ENCODE measurements at places on chromosomes 7 and 10.
A peak's percentile ranks its signal among the peaks of the same experiment; 100 is the strongest.

- no peak for DNase-seq
Observed at GRCh38 chr7:52980129-52980528, 55.3 kb upstream of the POM121L12 start.

GRCh38 chr10:46556515-46557318 is at the start of gene GPRIN2:
Gene GPRIN2, minus strand, starts transcription at chr10:46556658. Its CDS starts 5,922 bp downstream, at chr10:46550736.
- DNase-seq: no peak

DNA sequence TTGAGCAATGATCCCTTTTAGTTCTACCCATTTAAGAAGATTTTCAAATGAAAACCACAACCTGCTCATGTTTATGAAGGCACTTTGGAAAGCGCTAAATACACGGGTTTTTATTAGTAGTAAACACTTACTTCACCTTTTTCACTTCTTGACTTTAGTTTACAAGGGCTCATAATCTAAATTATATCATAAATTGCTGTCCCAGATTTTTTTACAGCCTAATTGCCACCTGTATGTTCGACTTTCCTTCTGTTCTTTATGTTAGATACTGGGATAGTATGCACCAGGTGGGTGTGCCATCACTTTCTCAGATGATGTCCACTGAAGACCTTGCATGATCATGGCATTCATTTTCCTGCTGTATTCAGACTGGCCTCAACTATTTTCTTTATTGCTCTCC is 22.5 kb downstream of the CFTR start:
- no peak for DNase-seq

DNA sequence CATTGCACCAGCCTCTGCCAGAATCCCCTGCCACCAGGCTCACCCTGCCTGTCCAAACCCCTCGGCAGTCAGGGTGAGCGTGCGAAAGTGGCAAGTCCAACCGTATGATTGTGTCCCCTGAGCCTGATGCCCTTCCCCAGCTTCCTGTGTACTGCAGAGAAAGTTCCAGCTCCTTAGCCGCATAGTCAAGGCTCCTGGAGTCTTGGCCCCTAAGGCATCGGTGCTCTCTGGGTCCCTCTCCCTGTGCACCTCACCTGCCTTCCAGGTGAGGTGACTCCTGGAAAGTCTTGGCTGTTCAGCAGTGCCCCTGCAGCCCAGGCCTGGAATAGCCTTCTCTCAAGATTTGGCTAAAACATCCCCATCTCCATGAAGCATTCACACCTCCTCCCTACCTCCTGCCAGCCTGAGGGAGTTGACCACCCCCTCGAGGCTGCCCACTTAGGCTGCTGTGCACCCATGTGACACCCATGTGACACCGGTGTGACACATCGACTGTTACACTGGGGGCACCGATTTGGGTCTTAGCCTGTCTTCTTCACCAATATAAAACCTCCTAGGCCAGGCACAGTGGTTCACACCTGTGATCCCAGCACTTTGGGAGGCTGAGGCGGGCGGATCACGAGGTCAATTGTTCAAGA is 56.1 kb upstream of the ELN start:
- no peak for DNase-seq

DNA sequence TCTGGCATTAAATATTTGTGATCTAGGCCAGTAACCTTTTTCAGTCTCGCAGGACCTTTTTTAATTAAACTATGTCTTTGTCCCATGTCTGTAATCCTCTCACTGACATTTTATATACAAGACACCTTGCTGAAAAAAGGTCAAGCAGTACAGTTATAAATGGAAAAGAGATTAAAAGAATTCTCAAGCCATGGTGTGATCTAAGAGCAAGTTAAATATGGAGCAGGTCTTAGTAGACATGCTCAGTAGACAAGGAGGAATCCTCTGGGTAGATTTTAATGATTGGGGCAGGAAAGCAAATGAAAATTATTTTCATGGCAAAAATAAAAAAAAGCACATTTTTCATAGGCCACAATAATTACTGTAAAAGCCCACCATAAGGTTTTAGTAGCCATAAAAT is 203.5 kb downstream of the PPP1R3A start:
- DNase-seq: no peak

- peak; percentile 50 for DNase-seq
Observed at GRCh38 chr10:96292971-96293920, 11.0 kb upstream of the DNTT start.

- DNase-seq: no peak
Observed at GRCh38 chr7:1013581-1013980, 30.6 kb downstream of the CYP2W1 start.

DNA sequence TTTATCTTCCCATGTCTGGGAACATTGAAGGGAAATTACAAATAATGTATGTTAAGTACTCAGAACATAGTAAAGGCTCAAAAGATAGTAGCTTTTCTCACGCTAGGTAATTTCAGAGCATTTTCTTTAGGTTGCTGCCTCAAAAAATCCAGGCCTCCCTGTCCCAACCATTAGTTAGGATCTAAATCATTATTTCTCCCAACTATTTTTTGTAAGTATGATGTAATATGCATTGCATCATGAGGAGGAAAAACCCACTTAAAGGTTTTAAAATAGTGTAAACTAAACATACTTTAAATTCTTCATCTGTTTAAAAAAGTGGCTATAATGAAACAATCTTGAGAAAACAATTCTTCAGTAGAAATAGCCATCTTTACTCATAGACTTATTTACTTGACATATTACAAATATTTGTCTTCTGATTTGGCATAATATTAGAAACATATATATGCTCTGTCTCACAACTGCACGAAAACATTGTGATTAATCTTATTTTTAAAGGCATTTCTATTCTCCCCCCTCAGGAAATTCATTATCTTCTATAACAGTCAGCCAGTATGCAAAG is 329.3 kb downstream of the ELMO1 start:
- DNase-seq: peak; percentile 78

DNA sequence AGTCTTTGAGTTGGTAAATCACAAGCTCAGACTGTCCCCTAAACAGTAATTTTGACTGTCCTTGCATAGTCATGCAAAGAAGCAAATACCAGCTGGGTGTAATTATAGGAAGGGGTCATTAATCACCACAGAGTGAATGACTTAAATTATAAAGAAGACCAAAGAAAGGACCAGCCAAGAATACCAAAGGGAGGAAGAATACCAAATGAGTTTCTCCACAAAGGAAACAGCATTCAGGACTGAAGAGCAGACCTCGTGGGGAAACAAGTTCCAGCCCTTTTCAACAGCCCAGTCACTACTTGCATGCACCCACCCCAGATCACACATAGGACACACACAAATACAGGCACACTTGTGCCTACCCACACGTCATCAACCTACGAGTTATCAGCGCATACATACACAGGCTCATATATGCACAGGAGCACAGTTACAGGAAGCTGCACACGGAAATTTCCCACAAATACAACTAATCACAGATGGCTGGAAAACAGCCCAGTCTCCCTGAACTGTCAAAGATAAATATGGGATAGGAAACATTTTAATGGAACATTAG is 77.6 kb downstream of the DENND2A start:
- DNase-seq: no peak

DNA sequence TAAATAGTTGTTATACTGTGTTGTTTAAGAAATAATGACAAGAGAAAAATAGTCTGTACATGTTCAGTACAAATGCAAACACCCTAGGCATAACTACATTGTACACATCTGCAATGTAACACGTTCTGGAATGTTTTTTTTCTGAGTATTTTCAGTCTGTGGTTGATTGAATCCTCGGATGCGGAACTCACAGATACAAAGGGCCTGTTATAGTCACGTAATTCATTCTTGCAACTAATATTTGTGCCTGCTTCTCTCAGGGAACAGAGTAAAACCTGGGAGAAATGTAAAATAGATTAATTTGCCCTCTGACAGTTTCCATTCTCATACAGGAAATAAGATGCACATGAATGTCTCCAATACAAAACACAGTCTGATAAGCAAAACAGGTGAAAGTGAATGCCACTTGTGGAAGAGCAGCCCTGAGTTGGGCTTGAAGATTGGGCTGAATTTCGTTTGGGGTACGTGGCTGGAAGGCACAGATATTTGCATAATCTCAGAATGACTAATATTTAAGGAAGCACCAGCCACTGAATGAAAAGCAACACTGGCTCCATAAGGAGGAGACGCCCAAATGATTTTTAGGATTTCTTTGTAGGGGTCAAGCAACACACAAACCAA is 19.1 kb downstream of the DENND2A start:
- no peak for DNase-seq

DNA sequence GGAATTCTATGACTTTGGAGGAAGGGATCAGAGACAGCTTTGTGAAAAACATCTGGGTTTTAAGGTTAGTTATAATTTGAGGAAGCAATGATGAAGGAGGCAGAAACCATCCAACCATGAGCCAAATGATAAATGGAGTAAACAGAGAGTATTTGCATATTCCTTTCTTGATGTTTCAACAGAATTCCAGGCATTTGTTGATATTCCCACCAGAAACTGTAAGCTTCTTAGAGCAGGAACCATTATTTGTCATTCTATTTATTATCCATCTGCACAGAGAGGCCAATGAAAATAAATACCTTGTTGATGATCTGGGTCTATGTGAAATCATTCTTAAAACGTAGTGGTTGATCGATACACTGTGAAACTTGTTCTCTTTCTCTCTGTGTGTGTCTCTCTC is 715.3 kb downstream of the INHBA start:
- peak; percentile 21 for DNase-seq
